T-cell (primary cell): ENCODE measurements at places on chromosomes 4 and X. TPM values are rescaled to one million over a fixed set of nuclear protein-coding genes. Genes with fewer than 3 reads are reported as not detected.

DNA sequence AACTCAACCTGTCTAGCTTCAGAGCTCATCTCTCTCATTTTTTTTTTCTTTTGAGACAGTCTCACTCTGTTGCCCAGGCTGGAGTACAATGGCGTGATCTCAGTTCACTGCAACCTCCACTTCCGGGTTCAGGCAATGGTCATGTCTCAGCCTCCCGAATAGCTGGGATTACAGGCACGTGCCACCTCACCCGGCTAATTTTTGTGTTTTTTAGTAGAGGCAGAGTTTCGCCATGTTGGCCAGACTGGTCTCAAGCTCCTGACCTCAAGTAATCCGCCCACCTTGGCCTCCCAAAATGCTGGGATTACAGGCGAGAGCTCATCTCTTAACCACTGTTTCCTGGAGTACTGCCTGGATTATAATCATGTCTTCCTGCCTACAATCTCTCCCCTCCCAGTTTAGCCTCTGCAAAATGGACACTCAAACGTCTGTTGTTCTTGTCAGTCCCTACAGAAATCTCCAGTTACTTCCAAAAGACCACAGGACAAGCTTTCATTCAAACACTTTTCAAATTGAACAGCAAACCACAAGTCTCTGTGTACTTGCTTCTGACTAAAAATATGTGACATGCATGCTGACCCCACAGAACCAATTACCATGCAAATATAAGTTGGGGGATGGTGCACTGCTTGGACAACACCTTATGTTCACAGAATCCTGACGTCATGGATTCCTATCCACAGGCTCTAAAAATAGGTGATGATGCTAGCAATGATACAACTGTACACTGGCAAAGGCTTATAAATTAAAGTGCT lies 137.2 kb downstream of the SH3KBP1 start:
- no peak for DNase-seq

GRCh38 chrX:140439476-140439875 lies 65.4 kb downstream of the SOX3 start:
- DNase-seq = no peak

Gene AVPR2
- not detected for total RNA-seq

DNA sequence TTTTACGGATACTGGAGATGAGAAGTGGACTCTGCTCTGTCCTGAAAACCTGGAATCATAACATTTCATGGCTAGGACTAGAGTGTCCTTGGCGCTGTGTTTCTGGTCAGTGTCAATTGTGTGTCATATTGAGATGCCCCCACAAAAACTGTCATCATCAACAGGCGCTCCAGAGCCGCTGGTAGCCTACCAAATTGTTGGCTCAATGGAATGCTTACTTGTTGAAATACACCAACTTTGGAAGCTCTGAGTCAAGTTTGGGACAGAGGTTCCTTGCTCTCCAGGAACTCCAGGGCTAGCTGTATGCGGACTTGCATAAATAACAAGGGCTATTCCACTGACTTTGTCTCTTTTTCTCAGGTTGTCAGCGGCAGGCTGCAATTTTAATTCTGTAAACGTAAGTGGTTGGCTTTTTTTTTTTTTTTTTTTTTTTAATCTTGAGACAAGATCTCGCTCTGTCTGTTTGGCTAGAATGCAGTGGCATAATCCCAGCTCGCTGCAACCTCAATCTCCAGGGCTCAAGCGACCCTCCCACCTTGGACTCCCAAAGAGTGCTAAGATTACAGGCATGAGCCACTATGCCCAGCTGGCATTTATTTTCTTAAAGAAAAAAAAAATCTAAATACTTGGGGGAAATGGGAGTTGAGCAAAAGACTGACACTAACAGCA lies 871 bp upstream of the HPGD start:
- DNase-seq = no peak

Gene MTNR1A
- total RNA-seq = not detected

DNA sequence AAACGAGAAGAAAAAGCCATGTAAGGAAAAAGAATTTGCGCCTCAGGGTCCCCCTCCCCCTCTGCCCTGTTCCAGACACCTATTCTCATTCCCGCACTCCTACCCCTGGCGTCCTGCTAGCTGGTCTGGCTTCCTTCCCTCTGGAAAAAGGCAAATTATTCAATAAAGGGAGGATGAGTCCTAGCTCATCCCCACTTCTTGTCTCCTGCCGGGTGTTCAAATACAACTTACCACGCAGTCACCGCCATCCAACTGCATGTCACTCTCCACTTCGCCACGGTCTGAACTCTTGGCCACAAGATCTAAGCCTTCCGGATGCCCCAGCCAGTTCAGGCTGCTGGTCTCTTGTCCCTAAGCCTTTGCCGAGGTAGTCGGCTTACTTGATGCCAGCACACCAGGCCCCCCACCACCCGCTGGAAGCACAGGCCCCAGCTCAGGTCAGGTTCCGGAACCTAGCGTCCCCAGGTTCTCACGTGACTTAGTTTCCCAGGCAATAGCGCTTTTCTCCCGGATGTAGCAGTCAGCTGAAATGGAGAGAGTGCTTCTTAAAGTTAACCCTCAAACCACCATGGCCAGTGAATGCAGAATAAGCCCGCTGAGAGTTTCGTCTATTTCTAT lies 209.6 kb upstream of the SPIN4 start:
- DNase-seq = peak; percentile 52

- DNase-seq = no peak
Measured at GRCh38 chr4:74059161-74059829, 20.8 kb upstream of the CXCL3 start.

Gene ETDB
- total RNA-seq = not detected

GRCh38 chr4:176043838-176044588 lies 21.6 kb upstream of the WDR17 start:
- DNase-seq = no peak

GRCh38 chrX:68199062-68199848 lies 234.0 kb downstream of the OPHN1 start:
- no peak for DNase-seq

- no peak for DNase-seq
Measured at GRCh38 chrX:9847071-9847470, 60.8 kb downstream of the SHROOM2 start.

DNA sequence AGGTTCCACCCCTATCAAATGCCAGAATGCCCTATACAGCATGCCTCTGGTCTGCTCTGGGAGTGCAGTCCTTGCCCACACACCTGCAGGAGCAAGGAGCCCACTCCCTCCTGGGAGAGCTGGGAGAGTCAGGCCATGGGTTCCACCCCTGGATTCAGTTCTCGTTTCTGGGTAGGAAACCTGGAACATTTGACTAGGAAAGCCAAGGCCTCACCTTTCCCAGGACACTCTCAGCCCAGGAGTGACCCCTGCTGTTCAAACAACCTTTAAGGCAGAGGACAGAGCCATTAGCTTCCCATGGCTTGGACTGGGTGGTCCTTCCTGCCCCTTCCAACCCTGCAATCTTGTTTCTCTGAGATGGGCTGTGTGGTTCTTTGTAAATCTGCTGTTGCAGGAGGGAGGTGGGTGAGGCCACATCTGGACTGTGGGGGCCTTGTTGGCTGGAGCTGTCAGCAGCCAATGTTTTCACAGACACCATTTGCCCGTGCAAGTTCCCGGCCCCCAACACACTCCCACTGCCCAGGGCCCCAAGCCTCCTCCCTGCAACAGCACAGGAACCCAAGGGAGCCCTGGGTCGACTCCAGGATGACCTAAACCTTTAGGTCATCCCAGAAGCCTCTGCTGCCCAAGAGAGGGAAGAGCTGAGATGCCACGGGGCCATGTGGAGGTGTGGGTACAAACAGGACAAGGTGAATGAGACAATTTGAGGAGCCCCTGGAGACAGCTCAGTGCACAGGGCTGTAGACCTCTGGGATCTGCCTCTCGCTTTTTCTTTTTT lies 104.4 kb downstream of the PJA1 start:
- DNase-seq = no peak

GRCh38 chr4:82450966-82451755 lies 20.8 kb downstream of the ENOPH1 start:
- no peak for DNase-seq

Gene C4orf33
- 4.0 TPM for total RNA-seq

Gene PROM1
- total RNA-seq = 1.4 TPM

Gene F11
- not detected for total RNA-seq

Gene RAPGEF2
- 28.5 TPM for total RNA-seq

GRCh38 chrX:154797006-154797405 lies 8.3 kb downstream of the MPP1 start:
- no peak for DNase-seq

- no peak for DNase-seq
Measured at GRCh38 chr4:156889616-156890594, 81.7 kb downstream of the PDGFC start.

DNA sequence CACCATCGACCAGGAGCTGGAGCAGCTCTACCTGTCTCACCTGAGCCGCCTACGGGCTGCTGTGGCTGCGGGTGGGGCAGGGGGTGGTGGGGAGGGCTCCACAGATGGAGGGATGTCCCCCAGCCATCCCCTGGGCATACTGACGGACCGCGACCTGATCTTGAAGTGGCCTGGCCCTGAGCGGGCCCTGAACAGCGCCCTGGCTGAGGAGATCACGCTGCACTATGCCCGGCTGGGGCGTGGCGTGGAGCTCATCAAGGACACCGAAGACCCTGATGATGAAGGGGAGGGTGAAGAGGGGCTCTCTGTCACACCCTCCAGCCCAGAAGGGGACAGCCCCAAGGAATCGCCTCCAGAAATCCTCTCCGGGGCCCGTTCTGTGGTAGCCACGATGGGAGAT lies 16.5 kb downstream of the PPP1R3F start:
- no peak for DNase-seq

Gene ALAS2
- not detected for total RNA-seq

GRCh38 chr4:145843148-145843547 lies 95.5 kb downstream of the ZNF827 start:
- DNase-seq = no peak

DNA sequence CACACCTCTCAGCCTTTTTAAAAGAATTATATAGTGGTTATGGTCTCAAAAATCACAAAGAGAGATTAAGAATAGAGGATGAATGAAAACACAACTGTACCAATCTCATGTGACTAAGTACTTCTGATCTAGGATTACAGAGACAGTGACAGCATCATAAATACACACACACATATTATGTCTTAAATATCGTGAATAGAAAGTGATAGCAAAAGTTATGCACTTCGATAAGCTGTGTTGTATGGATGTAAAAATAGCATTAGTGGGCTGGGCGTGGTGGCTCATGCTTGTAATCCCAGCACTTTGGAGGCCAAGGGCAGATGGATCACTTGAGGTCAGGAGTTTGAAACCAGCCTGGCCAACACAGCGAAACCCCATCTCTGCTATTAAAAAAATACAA lies 25.0 kb downstream of the GYPA start:
- DNase-seq = no peak

Gene GUF1
- 21.2 TPM for total RNA-seq

Gene STPG2
- 0.19 TPM for total RNA-seq

Gene WAS
- 118 TPM for total RNA-seq

DNA sequence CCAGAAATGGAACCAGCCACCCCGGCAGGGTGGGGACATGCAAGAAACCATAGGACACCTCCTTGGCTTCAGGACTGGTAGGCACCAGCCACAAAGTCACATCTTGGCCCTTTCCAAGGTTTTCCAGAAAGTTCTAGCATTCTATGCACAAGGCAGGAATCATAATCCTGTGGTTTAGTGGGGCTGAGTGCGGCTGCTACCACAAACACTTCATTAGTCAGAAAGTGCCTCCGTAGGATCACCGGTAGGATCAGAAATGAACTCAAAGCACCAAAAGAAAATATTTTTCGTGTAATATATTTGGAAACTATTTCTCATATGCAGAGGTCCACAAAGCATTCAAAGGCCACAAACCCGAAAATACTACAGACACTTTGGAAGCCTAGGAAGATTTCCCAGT lies 191.7 kb downstream of the PTTG2 start:
- no peak for DNase-seq

Gene SLC16A2
- 0.35 TPM for total RNA-seq

DNA sequence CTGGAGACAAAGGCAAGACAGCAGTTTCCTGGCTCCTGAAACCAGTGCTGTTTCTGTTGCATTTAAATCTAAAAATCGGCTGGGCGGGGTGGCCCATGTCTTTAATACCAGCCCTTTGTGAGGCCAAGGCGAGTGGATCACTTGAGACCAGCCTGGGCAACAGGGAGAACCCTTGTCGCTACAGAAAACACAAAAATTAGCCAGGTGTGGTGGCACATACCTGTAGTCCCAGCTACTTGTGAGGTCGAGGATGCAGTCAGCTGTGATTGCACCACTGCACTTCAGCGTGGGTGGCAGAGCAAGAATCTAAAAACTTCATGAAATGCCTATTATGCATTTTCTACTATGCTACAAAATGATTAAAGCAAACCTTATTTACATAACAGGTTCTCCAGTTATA lies 205.4 kb upstream of the ITM2A start:
- no peak for DNase-seq

Gene TEC
- total RNA-seq = 2.8 TPM

DNA sequence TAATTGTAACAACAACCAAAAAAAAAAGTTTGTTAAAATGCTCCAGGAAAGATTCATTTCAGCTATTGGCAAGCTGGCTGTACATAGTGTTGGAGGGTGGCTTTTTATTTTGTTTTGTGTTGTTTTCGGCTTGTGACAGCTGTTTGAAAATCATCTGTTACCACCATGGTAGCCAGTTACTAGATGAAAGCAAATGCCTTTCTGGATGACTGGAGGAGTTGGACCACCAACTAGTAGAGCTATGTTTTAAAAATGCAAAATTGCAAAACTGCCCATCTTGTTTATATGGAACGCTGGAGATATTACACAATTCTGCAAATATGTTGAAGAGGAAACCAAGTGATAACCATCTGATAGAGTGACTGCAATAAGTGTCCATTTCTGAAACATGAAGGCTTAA lies 53.2 kb upstream of the TNIP3 start:
- DNase-seq = no peak

- DNase-seq = no peak
Measured at GRCh38 chr4:12770351-12770750, 713.8 kb downstream of the RAB28 start.

Gene DCHS2
- total RNA-seq = not detected

DNA sequence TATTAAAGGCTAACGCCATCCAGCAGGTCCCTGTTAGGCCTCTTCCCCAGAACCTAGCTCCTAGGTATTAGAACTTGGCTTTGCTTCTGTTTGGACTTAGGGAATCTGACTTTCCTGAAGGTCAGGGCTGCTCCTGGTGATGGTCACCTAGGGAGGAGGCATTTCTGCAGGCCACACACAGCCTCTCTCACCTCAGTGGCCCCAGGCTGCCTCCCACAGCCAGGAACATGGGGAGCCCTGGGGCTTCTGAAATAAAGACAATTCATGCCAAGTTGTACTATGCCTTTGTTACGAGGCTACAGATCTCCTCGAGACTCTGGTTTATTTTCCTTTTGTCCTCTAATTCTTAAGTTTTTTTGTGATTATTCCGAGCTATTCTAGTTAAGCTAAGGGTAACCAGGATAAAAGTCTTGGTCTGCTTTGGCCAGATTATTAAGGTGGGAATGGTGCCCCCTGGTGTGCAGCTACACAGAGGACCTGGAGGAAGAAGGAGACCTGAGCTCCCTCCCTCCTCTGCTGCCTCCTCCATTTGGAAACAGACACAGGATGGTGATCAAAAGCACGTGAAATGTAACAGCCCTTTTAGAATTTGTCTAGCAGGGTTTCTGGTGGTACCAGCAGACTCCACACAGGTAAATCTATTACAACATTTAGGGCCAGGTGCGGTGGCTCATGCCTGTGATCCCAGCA lies 131.0 kb downstream of the DCLK2 start:
- no peak for DNase-seq

GRCh38 chrX:83508006-83508405 lies at the start of gene POU3F4:
Gene POU3F4 (plus strand): TSS chrX:83508290. CDS start chrX:83508325, 35 bp downstream.
- DNase-seq = no peak
